Activated gamma-delta T cell treated with anti-CD3 and anti-CD28 coated beads, Interleukin-2, amount 50 U/mL, for 16 hours (primary cell): ENCODE measurements at places on chromosomes 6 and 20.

DNA sequence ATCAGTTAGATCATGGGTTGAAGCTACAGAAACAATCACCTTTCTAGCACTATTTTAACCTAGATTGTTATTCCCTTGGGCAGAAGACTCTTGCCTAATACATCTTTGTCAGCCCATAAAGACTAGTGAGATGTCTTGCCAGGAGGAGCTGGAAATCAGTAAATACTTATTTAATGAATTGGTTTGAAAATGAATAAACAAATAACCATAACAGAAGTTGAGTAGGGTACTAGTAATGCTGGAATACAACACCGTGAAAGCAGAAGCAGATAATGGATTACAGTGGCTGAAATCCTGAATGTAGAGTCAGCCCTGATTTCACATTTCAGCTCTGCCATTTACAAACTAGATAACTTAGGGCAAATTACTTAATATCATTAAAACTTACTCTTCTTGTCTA is 236.1 kb downstream of the PACRG start:
- DNase-seq = no peak

DNA sequence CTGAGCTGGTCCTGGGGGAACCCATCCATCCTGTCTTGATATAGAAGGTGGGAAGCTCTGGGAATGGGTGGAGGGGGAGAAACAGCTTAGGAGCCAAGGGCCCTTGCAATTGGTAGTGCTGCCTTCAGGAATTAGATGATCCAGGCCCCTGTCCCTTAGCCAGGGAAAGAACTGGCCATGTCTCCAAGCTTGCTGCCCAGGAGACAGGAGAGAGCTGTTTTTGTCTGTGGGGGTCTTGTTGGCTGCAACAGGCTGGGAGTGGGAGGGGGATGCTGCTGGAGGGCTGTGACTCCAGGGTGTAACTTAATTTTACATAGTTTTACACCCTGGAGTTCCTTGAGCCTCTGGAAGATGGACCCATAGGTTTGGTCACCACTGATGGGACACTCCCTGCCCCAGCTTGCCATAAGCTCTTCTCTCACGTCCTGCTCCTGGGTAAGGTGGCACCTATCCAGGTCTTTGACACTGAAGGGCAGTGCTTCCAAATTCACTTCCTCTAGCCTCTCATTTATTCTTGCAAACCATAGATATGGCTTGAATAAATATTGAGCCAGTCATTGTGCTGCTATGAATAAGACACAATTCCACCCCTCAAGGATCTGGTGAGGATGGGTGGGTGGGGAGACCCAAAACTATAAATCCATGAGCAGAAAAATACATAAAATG is 16.8 kb downstream of the VEGFA start:
- DNase-seq = no peak

GRCh38 chr6:135181333-135182070 is 394 bp downstream of the MYB start:
- no peak for DNase-seq

- DNase-seq = no peak
Observed at GRCh38 chr20:18224968-18225568, 63.3 kb upstream of the ZNF133 start.

- no peak for DNase-seq
Observed at GRCh38 chr20:62408055-62408454, 970 bp upstream of the CABLES2 start.

DNA sequence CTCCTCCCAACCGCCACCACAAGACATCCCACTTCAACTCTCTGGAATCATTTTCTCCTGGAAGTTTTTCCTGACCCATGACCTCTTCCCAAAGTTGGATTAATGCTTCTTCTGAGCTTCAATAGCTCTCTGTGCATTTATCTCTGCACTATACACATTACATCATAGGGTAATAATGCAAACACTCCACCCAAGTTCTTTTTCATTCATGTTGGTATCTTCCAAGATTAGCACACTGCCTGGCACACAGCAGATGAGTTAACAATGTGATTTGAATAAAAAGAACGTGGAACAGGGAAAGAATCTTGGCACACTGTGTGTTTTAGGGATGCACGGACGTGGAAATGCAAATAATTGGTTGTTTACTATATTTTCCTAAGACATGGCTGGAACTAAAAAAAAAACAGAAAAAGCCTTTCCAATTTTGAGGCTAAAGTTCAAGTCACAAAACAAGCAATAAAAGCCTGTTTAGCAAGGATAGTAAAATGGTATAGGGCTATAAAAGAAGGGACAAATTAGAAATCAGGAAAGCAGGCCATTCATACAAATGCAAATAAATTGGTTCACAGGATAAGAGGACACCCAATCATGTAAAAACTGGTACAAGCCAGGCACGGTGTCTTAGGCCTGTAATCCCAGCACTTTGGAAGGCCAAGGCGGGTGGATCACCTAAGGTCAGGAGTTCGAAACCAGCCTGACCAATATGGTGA is 1.6 kb upstream of the FAM135A start:
- DNase-seq = no peak

DNA sequence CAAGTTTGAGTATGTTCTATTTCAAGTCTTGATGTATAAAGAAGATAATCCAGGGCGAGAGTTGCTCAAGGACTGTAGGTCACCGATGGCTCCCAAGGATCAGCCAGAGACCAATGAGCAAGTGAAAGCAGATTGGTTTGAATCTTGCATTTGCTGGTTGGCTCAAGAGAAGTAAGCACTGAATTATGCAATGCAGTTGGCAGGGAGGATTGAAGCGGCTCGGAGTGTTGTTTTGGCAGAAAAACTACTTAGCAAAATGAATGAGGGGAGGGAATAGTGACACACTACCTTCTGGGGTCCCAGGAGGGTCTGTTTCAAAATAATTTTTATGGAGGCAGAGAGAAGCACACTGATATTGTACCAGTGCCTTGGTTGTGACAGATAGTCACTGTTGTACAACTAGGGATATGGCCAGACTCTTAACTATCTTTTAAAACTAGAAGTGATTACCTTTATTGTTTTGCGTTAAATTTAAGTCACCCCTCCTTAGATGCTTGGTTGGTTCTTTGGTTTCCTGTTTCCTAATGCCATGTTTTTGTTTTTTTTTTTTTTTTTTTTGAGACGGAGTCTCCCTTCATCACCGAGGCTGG is 15.7 kb downstream of the SASH1 start:
- DNase-seq = no peak

- DNase-seq = no peak
Observed at GRCh38 chr6:21164768-21165326, 428.7 kb upstream of the SOX4 start.

DNA sequence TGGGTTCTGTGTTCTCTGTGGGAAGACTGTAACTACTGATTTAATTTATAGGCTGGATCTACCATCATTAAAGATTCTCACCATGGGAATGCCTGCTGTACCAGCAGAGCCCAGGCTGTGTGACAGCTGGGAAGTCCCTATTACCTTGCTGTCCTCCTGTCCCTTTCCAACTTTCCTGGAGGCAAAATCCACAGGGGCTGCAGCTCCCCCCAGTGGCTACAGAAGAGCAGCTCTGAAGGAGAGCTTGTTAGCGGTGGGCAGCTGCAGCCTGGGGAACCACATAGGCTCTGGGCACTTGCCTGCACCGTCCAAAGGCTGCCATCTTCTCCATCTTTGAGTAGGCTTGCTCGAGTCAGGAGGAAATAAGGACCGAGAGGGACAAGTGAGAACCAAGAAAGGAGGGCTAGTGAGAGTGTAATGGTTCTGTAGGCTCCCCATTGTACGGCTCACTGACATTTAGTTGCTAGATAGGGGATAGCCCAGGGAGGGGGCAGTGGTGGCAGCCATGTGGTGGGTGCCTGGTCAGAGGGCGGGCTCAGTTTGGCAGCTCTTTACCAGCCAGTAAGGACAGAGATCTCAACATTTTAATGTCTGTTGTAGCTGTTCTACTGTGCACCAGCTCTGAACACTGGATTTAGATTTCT is 155.1 kb upstream of the MLIP start:
- no peak for DNase-seq

- DNase-seq = no peak
Observed at GRCh38 chr20:1876975-1877608, 18.1 kb upstream of the SIRPA start.

DNA sequence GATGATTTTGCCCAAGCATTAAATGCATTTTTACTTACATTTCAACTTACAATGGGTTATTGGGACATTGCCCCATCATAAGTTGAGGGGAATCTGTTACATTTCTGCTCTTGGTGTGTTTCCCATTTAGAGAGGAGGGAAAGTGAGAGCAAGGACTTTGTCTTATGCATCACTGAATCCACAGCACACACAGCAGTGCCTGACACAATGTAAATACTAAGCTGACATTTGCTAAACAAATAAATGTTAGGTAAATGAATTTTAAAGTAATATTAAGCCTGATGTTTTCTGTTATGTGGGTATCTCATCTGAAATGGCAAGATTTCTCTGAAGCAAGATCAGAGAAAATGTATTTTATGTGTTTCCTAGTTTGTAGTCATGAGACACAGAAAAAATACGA is 143.6 kb upstream of the STXBP5 start:
- DNase-seq = no peak

DNA sequence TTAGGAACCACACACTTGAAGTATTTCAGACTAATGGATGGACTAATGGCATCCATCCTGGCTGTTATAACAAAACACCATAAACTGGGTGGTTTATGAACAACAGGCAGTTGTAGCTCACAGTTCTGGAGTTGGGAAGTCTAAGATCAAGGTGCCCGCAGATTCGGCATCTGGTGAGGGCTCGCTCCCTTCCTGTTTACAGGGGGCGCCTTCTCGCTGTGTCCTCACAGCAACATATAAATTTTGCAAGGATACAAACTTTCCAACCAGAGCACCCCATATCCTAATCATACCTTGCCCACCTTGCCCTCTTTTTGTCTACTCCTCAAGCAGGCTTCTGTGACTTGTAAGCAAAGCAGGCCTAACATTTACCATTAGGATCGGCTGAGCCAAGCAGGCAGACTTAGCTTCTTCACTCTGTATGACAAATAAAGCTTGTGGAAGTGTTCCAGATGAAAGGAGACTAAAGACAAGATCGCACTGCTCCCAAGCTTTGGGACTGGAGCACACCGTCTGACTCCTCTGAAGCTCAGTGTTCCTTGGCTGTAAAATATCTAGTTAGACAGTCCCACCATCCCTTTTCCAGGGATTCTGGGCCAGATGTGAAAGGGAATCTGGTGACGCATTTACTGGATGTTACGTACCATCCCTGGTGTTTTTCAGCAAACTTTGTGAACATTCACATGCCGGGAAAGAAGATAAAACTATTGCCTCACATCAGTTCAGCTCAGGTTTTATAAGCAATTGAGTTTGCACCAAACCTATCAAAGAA is 34.9 kb downstream of the GFOD1 start:
- DNase-seq = no peak

DNA sequence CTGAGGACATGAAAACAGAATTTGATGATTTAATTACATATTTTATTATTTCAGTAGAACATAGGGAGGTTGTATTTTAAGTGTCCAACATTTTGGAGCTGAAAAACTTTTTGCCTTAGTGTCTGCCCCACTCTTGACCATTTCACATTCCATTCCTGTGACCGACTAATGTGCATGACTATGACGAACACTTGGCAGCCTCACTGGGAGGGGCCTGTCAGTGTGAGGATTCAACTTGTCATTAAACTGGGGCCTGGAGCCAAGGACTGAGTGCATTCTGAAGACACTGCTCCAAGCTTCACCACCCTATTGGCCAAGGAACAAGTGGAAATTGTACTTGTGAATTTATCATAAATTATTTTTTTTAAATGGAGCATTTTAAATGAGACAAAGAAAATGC is 661.3 kb downstream of the BCKDHB start:
- DNase-seq = no peak

DNA sequence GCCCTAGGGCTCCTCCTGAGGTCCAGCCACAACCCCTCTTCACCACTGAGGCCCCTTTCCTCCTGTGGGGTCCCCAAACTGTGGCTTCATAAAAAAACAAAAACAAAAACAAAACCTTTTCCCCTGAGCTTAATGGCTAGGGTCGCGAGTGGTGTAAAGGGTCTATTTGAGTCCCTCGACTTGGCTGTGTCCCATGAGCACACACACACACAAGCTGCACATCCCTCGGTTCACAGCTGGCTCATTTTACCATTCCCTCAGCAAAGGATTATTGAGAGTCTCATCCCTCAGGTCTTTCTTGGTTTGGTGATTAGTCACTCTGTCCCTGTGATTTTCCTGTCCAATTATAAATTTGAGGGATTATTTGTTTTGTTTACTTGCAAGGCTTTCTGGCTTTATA is 206.1 kb upstream of the SASH1 start:
- DNase-seq = no peak

DNA sequence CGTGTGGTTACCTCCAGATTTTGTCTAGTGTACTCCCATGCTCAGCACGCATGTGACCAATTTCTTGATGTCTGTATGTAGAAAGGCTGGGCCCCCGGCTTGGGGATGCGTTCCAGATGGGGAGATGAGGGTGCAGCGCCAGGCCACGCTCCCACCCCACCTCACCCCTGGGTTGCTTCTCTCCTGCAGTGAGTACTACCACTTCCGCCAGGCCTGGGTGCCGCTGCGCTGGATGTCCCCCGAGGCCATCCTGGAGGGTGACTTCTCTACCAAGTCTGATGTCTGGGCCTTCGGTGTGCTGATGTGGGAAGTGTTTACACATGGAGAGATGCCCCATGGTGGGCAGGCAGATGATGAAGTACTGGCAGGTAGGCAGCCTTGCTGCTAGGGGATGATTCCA is 11.5 kb upstream of the SRF start:
- no peak for DNase-seq

- DNase-seq = no peak
Observed at GRCh38 chr6:49906526-49906925, 40.2 kb upstream of the CRISP1 start.

- DNase-seq = no peak
Observed at GRCh38 chr6:140182821-140183220, 808.4 kb upstream of the CITED2 start.

- no peak for DNase-seq
Observed at GRCh38 chr6:7921632-7922092, 11.1 kb upstream of the TXNDC5 start.

- peak; percentile 32 for DNase-seq
Observed at GRCh38 chr20:45347936-45348778, at the start of gene SDC4. Gene SDC4, minus strand, starts transcription at chr20:45348424. Its CDS starts 40 bp downstream, at chr20:45348384.

DNA sequence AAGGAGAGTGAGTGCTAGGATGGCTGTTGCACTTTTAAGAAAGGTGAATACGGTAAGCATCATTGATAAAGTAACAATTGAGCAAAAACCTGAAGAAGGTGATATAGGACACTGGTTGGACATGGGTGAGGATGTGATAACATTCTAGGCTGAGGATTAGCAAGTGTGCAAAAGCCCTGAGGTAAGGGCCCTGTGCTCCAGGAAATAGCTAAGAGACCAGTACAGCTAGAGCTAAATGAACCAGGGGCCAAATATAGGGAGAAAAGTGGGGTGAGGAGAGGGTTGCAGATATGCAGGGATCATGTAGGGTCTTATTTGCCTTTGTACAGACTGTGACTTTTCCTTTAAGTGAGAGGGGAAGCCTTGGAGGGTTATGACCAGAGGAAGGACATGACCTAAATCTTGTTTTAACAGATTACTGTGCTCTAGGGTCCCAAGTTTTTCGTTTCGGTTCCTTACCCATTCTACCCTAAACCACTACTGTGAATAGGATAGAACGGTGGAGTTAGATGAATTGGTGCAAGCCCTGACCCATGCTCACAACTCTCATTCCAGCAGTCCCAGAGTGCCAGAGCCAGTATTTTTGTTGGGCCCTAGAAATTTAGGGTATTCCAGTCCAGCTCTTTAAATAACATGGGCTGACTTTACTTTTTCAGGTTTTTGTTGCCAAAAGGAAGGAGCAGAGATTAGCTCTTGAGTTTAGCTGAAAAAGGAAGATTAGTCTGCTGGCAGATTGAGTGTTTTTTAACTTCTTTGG is 10.7 kb downstream of the MAPK14 start:
- DNase-seq = no peak

- DNase-seq = no peak
Observed at GRCh38 chr6:44064089-44064947, 62.9 kb downstream of the MRPL14 start.

GRCh38 chr6:134466771-134467525 is 149.0 kb upstream of the SGK1 start:
- no peak for DNase-seq
